ENCODE measurements at places on chromosomes 7 and 10. TPM values are rescaled to one million over a fixed set of nuclear protein-coding genes. Genes with fewer than 3 reads are reported as not detected.

The NKX2-3 gene
- total RNA-seq: not detected

- DNase-seq: no peak
- no peaks in the 10 kb centered on the region for H3K36me3 ChIP-seq
- no peak overlapping the region for H3K4me3 ChIP-seq
- no peak overlapping the region for H3K27ac ChIP-seq
Measured at GRCh38 chr7:28298870-28299518, 113.3 kb upstream of the CREB5 start.

GRCh38 chr7:76430211-76430610, 5.5 kb downstream of the ZP3 start:
- H3K4me1 ChIP-seq: no peaks in the 10 kb centered on the region
- H3K4me3 ChIP-seq: no peak overlapping the region
- no peak overlapping the region for H3K27ac ChIP-seq
- no peak for DNase-seq
- no peaks in the 10 kb centered on the region for H3K27me3 ChIP-seq

The AMZ1 gene
- total RNA-seq: 0.88 TPM

The CDH23 gene
- 8.5 TPM for total RNA-seq

GRCh38 chr10:75352650-75353049, 48.9 kb downstream of the ZNF503 start:
- H3K36me3 ChIP-seq: no peaks in the 10 kb centered on the region
- no peak overlapping the region for H3K4me3 ChIP-seq

DNA sequence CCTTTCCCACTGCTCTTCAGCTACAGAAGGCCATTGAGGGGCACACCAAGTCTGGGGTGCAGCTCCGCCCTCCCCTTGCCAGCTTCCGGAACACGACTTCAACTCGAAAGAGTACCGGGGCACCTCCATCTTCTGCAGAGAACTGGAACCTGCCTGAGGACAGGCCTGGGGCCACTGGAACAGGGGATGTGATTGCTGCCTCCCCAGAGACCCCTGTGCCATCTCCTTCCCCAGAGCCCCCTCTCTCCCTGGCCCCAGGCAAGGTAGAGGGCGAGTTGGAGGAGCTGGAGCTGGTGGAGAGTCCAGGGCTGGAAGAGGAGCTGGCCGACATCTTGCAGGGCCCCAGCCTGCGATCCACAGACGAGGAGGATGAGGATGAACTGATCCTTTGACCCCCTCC, 10.9 kb downstream of the FAM131B start:
- no peaks in the 10 kb centered on the region for H3K27me3 ChIP-seq
- H3K36me3 ChIP-seq: no peaks in the 10 kb centered on the region
- no peak for DNase-seq
- no peak overlapping the region for H3K27ac ChIP-seq

The ATP5F1C gene
- total RNA-seq: 245 TPM

GRCh38 chr7:35482231-35482630, 212.7 kb downstream of the HERPUD2 start:
- no peaks in the 10 kb centered on the region for H3K4me1 ChIP-seq
- H3K36me3 ChIP-seq: no peaks in the 10 kb centered on the region
- H3K27ac ChIP-seq: no peak overlapping the region
- H3K27me3 ChIP-seq: no peaks in the 10 kb centered on the region

DNA sequence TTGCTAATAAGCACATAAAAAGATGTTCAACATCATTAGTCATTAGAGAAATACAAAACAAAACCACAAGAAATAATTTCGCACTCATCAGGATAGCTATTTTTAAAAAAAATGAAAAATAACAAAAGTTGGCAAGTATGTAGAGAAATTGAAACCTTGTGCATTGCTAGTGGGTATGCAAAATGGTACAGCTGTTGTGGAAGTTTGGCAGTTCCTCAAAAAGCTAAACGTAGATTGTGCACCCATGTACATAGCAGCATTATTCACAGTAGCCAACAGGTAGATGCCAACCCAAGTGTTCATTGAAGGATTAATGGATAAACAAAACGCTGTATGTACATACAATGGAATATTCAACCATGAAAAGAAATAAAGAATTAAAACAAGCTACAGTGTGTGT, 35.3 kb upstream of the STARD3NL start:
- no peak for DNase-seq
- H3K4me3 ChIP-seq: no peak overlapping the region
- H3K27ac ChIP-seq: no peak overlapping the region
- no peaks in the 10 kb centered on the region for H3K4me1 ChIP-seq

The TMEM196 gene
- total RNA-seq: not detected

DNA sequence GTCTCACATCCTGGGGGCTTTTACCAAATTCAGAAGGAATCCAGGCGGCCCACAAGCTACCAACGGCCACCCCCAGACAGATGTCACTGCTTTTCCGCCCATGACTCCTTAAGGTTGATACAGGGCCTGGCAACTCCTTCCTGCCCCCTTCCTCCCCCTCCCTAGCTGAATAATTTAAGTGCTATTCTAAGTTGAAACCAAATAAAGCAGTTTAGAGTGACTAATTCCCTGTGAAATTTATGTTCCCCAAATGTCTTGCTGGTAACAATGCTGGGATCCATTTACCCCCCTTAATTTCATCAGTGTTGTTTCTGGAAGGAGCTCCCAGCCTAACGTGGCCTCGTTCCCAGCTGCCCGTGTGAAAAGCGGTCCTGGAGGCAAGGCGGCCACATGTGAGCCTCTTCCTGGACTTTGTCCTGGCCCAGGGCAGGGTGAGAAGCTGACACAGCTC, 109.6 kb downstream of the TMEM130 start:
- H3K27me3 ChIP-seq: peaks cover 26% of the 10 kb centered on the region
- DNase-seq: no peak
- no peak overlapping the region for H3K4me3 ChIP-seq
- H3K4me1 ChIP-seq: no peaks in the 10 kb centered on the region
- no peaks in the 10 kb centered on the region for H3K36me3 ChIP-seq
- H3K27ac ChIP-seq: no peak overlapping the region
